ENCODE measurements at places on chromosomes 11 and 22.

DNA sequence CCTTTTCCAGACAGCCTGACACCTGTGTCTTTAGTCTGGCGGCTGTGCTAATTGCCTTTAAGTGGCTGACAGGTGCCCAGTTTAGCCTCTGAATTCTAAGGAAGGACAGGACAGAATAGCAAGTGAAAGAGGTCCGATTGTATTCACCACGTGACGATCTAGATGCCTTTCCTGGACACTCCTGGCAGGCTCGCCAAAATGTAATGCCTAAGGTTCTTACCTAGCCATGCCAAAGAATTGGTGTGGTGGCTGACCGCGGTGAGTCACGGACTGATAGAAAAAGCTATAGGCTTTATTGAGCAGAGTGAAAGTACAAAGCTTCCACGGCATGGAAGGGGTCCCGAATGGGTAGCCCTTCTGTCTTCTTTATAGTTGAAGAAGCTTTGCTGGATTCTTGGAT is 26.7 kb downstream of the ANKRD42 start:
- DNase-seq: no peak

- no peak for DNase-seq
Observed at GRCh38 chr11:60371386-60371785, 6.9 kb upstream of the MS4A7 start.

DNA sequence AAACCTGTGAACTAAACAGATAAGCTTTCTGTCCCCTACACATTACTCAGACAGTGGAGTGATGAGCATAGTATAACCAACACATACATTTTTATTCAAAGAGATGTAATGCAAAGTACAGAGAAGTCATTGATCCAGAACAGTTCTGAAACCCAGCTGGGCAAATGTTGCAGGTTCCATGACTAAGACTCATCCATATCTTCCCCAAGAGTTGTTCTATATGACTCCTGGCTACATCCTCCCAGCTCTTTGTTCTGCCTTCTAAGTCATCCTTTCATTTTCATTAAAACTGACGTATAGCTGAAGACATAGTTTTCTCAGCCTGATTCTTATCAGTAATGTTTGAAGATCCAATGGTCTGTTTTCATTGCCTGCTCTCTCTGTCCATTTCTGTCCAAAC is 47.3 kb downstream of the PLAAT5 start:
- DNase-seq: no peak

DNA sequence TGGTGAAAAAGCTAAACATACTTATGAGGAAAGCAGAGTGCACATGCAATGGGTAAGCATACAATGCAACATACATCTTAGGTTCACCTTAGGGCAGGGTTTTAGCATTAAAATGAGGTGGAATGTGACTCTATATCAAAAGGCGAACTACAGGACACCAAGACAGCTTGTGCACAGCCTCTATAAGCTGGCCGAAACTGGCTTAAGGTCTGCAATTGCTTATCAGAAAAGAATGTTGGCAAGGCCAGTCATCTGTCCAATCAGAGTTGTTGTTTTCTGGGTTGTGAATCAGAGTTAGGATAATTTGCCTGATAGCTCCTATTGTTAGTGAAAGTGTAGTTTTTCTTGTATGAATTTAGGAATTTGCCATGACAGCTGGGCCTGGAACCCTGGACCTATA is 76.5 kb downstream of the LRRC4C start:
- no peak for DNase-seq

GRCh38 chr11:10522921-10523320 is 18.1 kb downstream of the RNF141 start:
- no peak for DNase-seq

GRCh38 chr22:41908411-41909309 is 6.2 kb downstream of the SHISA8 start:
- no peak for DNase-seq

DNA sequence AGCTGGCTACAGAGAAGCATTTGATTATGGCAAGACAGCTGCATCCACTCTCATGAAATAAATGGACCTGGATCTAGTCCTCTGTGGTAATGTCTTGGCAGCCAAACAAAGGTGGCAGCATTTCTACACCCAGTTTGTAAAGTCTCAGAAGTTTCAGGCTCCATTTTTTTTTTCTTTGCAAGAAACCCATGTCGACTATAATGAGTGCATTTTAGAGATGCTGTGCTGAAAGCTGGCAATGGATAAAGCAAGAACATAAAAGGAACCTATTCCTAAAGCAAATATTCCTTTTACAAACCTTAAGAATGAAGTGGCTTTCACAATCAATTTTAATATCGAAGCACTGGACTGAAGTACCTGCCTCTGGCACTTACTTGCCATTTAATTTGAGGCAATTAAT is 33.5 kb downstream of the THAP12 start:
- DNase-seq: no peak

- DNase-seq: no peak
Observed at GRCh38 chr11:68231621-68232020, 18.5 kb upstream of the KMT5B start.

- peak; percentile 40 for DNase-seq
Observed at GRCh38 chr11:106249617-106250239, 172.3 kb downstream of the AASDHPPT start.

GRCh38 chr11:112797648-112798293 is 163.4 kb upstream of the NCAM1 start:
- peak; percentile 34 for DNase-seq

DNA sequence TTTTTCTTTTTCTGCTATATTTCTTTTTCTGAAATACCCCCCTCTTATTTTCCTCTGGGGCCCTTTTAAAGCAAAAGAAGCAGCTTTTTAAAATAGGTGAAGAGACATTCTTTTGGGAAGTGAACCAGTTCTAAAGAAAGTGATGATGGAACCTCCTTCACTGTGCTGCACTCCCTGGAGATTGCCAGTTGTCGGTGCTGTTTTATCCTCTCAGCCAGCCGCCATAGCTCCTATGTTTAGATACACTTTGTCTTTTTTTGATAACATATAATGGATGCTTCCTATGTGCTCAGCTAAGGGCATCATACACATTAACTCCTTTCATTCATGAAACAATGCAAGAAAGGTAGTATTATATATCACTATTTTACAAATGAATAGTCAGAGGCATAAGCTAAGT is 14.0 kb downstream of the CFAP300 start:
- DNase-seq: peak; percentile 66

GRCh38 chr11:86869531-86869930 is 69.2 kb downstream of the PRSS23 start:
- no peak for DNase-seq

DNA sequence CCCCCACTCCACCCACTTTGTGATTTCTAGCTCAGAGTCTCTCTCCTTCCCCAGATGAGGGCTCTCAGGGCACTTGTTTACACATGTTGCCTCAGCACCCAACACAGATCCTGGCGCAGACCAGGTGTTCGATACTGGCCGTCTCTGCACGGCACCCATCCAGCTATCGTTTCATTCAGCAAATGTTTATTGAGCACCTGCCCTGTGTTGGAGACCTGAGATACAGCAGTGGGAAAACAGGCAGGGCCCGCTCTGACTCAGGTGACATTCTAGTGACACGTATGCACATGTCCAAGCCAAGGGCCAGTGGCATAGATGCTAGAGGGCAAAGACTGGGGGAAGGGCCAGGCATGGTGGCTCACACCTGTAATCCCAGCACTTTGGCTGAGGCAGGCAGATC is 71.9 kb downstream of the NFAM1 start:
- DNase-seq: no peak
